ENCODE measurements at places on chromosomes 1 and 21.

GRCh38 chr1:244012202-244012601, 38.9 kb upstream of the ZBTB18 start:
- DNase-seq, result peak; percentile 21

GRCh38 chr1:239263801-239264200, 122.6 kb upstream of the CHRM3 start:
- DNase-seq, result no peak

GRCh38 chr1:153629971-153630370, 1.7 kb downstream of the S100A1 start:
- no peak for DNase-seq

GRCh38 chr1:162541619-162542141, 19.8 kb upstream of the UAP1 start:
- peak; percentile 98 for DNase-seq

GRCh38 chr1:6365047-6365446, 28.5 kb downstream of the ACOT7 start:
- no peak for DNase-seq

DNA sequence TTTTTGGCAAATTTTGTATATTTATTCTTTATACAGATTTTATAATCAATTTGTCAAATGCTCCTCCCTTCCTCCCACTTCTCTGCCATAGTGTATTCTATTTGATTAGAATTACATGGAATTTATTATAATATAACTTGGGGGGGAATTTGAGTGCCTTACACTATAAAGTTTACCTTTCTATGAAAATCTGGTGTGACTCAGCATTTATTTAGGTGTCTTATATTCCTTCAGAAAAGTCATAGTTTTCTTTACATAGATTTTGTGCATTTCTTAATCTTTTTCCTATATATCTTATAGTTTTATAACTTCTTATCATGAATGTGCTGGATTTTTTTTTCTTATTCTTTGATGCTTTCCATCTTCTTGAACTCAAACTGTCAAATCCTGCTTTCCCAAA, 21.3 kb downstream of the FASLG start:
- no peak for DNase-seq

- no peak for DNase-seq
These were observed 15.4 kb downstream of the MOV10 start for GRCh38 chr1:112689842-112690237.

DNA sequence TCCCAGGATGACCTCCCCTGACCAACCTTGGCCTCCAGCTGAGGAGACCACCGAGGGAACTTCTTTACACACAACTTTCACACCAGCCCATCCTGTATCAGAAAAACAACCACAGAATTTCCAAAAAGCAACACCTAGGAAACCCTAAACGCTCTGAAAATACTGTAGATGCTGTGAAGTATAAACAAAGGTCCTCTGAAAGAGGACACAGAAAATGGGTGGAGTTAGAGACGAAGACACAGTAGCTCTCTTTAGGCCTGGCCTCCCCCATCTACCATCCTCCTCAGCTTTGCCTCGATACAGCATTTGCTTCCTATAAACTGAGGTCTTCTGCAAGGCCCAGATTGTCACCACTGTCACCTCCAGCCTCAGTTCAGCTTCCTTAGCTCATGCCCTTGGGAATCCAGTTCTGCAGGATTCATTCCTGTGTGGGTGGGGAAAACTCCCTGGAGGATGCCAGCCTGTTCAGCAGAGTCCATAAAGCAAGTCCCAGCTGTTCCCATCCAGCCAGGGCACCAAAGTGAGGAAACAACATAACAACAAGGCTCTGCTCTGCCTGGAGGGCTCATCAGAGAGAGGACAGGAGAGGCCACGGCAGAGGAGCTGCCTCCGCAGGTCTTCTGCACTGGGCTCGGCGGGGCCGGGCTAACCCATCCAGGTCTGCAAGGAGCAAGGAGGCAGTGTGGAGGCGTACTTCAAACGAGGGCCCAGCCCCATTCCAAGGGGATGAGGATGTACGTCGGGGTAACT, 15.0 kb downstream of the PIK3C2B start:
- DNase-seq, result no peak

DNA sequence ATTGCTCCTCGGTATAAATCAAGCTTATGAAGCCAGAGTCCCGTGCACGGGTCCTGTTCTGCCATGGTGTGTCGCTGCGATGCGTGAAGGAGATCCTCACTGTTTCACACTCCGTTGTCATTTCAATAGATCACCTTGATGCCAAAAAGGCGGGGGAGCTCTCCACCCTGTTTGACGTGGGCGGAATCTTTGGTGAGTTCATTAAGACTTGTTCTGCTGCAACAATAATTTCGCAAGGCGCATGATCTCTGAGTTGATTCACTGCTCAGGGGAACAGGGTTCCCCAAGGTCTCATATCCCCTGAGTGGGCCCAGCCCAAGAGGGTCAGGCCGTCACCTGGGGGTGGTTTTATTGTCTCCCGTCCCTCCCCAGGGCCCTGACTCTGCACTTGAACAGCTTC, 50.0 kb downstream of the SLC37A1 start:
- DNase-seq, result no peak

GRCh38 chr1:12251442-12251841, 21.6 kb downstream of the VPS13D start:
- DNase-seq, result no peak

- DNase-seq, result no peak
These were observed 117.3 kb downstream of the UCHL5 start for GRCh38 chr1:192941722-192942411.

- DNase-seq, result no peak
These were observed 312.5 kb upstream of the ZRANB2 start for GRCh38 chr1:71393301-71393700.

DNA sequence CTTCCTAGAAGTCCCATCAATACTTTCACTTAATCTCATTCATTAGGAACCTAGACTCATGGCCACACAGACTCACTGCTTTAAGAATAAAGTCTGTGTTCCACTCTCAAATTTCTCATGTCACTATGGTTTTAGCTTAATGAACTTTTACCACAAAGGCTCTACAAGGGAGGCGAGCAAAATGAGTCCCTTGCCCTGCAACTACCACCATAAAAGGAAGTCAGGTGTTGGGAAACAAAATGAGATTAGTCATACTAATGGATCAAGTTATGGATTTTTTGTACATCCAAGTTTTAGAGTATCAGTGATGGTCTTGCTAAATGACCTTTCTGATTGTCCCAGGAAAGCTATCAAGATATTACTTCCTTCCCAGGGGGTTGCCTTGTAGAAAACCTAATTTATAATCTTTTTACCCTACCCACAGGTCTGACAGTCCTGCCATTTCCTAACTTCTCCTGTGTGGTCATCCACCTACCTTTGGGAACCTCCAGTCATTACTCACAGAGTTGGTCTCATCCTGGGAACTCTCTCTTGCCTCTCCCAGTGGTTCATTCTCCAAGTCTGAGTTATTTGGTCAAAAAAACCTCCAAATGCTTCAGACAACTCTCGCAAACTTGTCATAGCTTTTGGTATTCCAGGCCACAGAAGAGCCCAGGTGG, 51.8 kb upstream of the SLC16A1 start:
- DNase-seq, result no peak

DNA sequence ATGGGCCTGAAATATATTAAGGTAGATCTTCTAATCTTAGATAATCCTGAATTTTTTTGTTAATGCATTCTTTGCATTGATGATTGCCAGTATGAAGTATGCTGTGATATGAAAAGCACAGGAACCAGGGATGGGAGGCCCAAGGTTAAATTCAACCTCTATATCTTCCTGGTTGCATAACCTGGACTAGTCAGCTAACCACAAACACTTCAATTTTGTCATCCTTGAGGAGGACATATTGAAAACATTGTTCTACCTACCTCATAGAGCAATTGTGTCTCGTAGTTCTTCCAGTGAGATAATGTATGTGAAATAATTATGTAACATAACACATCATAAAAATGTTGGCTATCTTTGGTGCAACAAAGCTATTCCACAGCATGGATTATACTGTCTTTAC, 25.6 kb downstream of the PDC start:
- DNase-seq, result no peak

- no peak for DNase-seq
These were observed 4.1 kb upstream of the PTPN7 start for GRCh38 chr1:202164271-202165037.

DNA sequence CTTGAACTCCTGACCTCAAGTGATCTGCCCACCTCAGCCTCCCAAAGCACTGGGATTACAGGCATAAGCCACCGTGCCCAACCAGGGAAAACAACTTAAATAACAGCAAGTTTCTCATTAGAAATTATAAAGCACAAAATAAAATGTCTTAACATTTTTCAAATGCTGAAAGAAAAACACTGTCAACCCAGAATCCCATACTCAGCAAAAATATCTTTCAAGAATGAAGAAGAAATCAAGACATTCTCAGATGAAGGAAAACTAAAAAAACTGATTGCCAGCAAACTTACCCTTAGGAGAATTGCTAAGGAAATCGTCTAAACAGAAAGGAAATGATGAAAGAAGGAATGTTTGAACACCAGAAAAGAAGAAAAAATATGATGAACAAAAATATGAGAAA, 191.1 kb upstream of the NR5A2 start:
- DNase-seq, result no peak

GRCh38 chr1:169325117-169325516, 42.5 kb downstream of the NME7 start:
- no peak for DNase-seq

DNA sequence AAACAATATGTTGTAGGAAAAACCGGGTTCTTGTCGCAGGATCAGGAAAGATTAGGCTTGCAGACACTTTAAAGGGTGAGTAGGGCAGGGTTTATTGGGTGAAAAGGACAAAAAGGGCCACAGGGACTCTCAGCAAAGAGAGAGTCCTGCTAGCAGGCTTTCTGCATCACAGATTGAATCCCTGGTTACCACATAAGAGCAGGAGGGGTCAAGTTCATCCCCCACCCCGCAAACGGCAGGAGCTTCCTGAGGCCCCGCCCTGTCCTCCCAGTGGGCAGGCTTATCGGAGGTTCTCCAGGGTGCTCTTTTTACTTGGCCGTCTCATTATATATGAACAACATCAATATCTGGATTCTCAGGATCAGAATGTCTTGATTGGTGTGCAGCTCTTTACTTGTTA, 47.7 kb downstream of the SYCP1 start:
- no peak for DNase-seq

GRCh38 chr1:230235876-230236275, 168.8 kb downstream of the GALNT2 start:
- no peak for DNase-seq

DNA sequence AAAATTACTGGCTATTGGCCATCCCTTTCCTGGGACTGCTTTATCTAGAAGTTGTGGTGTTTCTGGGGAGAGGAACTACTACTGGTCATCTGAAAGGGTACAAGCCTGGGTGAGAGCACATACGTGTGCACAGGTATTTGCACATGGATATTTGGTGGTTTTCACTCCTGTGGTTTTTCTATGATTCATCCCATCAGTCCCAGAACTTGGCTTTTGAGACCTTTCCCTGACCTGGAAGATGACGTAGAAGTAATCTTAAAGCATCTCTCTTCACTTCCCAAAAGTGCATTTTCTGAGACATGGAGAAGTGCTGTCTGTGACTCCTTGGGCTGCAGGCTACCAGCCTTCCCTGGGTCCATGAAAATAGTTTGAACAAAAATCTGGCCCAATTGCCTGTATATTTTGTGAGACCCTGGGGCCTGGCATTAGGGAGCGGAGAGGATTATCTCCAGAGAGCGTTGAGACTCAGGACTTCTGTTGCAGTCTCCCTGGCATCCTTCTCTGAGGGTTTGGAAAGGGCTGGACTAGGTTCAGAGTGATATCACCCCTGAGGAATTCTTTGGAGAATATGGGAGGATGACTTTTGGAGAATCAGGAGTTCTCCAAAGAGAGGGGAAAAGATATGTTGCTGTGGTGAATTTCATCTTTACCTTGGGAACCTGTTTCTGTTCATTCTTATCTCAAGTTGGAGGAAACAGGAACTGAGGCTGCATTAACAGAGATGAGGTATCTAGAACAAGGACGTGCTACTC, 130.8 kb downstream of the NOS1AP start:
- no peak for DNase-seq

DNA sequence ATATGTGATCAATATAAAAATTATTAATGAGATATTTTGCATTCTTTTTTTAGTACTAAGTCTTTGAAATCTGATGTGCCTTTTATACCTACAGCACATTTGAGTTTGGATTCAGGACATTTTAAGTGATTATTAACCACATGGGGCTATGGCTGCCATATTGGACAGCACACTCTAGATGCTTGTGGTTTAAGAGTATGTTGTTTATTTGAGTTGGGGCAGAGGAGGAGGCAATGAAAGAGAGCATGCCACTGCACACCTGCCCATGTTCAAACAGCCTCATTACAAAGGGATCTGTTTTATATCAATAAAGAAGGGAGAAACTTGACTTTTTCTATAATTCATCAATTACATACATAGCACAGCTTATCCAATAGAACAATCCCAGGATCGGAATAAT, 99.4 kb upstream of the EDEM3 start:
- DNase-seq, result no peak

- DNase-seq, result no peak
These were observed 81.6 kb upstream of the TTC34 start for GRCh38 chr1:2882966-2883696.

GRCh38 chr21:18588001-18588662, 184.5 kb upstream of the TMPRSS15 start:
- no peak for DNase-seq

DNA sequence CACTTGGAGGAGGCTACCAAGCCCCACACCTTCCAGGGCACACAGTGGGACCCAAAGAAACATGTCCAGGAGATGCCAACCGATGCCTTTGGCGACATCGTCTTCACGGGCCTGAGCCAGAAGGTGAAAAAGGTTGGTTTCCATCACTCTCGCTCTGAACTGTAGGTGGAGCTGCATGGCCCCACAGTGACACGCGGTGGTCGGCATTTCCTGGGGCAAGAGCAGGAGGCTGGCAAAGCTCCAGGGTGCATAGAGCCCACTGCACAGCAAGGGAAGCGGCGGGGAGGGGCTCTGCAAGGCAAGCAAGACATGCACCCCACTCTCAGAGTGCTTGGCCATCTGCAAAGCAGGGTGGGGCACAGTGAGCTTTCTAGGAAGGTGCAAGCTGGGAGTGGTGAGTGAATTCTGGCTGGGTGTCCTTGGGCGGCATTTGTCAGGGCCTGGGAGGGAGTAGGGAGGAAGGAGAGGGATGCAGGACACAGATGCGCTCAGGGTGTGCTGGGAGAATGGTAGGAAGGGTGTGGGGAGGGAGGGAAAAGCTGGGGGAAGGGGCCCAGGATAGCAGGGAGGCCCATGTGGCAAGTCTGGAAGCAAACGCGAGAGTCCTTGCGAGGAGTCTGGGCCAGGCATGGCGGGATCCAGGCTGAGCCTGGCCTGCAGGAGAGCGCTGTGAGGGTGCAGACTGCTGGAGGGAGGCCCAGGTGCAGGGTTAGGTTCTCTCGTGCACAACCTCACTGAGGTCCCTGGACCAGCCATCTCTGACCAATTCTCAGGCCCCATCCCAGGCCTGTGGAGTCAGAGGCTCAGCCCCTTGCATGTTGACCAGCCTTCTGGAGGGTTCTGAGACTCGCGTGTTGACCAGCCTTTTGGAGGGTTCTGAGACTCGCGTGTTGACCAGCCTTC, 11.0 kb downstream of the TRPM2 start:
- no peak for DNase-seq
